ENCODE measurements at places on chromosomes 1 and 21. TPM values are rescaled to one million over a fixed set of nuclear protein-coding genes. Genes with fewer than 3 reads are reported as not detected.

GRCh38 chr1:21567241-21568005 is 58.2 kb downstream of the ALPL start:
- no peak overlapping the region for H3K27ac ChIP-seq
- H3K4me1 ChIP-seq: peaks cover 12% of the 10 kb centered on the region
- no peak for DNase-seq
- H3K36me3 ChIP-seq: no peaks in the 10 kb centered on the region

The CENPF gene
- 2.5 TPM for total RNA-seq

GRCh38 chr1:154661110-154661509 is 53.1 kb upstream of the ADAR start:
- no peak for DNase-seq
- peaks cover 5% of the 10 kb centered on the region for H3K27me3 ChIP-seq
- H3K27ac ChIP-seq: no peak overlapping the region

- H3K36me3 ChIP-seq: no peaks in the 10 kb centered on the region
- peaks cover 6% of the 10 kb centered on the region for H3K27me3 ChIP-seq
- no peak overlapping the region for H3K4me3 ChIP-seq
- DNase-seq: no peak
Measured at GRCh38 chr1:60889709-60890108, 192.7 kb upstream of the NFIA start.

DNA sequence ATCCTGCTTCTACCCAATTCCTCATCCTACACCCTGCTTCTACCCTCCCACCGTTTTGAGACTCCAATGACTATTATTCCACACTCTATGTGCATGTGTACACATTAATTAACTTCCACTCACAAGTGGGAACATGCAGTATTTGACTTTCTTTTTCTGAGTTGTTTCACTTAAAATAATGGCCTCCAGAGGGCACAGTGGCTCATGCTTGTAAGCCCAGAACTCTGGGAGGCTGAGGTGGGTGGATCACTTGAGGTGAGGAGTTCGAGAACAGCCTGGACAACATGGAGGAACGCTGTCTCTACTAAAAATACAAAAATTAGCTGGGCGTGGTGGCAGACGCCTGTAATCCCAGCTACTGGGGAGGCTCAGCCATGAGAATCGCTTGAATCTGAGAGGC is 464.8 kb downstream of the PTBP2 start:
- H3K27ac ChIP-seq: no peak overlapping the region
- H3K4me3 ChIP-seq: no peak overlapping the region
- no peaks in the 10 kb centered on the region for H3K4me1 ChIP-seq
- no peak for DNase-seq
- H3K27me3 ChIP-seq: no peaks in the 10 kb centered on the region
- H3K36me3 ChIP-seq: no peaks in the 10 kb centered on the region

GRCh38 chr1:8065369-8065768 is 39.3 kb upstream of the ERRFI1 start:
- H3K4me3 ChIP-seq: no peak overlapping the region
- H3K27ac ChIP-seq: no peak overlapping the region
- H3K36me3 ChIP-seq: no peaks in the 10 kb centered on the region
- DNase-seq: no peak
